ENCODE measurements at places on chromosomes 16 and 17.

- no peak for DNase-seq
Observed at GRCh38 chr17:66431910-66432309, 129.5 kb downstream of the PRKCA start.

GRCh38 chr16:59148056-59148768 is 414.1 kb upstream of the GOT2 start:
- no peak for DNase-seq

GRCh38 chr17:17523731-17524490 is 27.7 kb upstream of the RASD1 start:
- DNase-seq = no peak

- no peak for DNase-seq
Observed at GRCh38 chr16:50769-51591, 2.4 kb downstream of the POLR3K start.

GRCh38 chr17:69043098-69043734 is 17.5 kb downstream of the ABCA9 start:
- DNase-seq = no peak
